Putamen (tissue), 1 donor: ENCODE measurements at places on chromosomes 11 and 22.

GRCh38 chr11:17169876-17170275 is 37.9 kb downstream of the PIK3C2A start:
- no peak for DNase-seq

DNA sequence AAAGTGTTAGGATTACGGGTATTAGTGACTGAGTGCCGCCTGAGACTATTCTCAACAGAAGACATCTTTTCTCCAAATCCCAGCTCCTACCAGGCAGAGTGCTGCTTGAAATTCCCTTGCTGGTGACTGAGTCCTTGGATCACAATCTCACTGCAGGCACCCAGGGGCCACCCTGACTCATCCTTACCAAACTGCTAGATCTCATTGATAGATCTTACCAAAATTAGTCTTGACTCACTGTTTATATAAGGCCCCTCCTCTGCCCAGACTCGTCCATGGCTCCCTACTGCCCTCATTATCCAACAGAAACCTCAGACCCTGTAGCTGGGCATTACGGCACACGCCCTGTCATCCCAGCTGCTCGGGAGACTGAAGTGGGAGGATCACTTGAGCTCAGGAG is 14.7 kb downstream of the TBC1D10A start:
- no peak for DNase-seq

DNA sequence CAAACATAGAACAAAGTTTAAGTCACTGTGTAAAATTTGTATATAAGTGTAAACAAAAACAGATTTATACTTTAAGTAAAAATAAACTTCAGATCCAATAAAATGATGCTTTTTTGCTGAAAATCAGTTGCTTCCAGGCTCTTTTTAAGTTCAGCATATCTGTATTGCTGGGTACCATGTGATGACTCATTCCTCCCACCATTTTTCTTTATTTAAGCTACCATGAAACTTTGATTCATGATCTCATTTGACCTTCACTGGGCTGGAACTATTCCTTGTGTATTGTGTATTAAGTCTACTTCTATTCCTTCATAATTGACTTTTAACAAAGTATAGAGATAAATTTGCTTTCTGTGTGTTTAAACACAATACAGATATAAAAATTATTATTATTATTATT is 46.3 kb upstream of the RRM1 start:
- peak; percentile 48 for DNase-seq

DNA sequence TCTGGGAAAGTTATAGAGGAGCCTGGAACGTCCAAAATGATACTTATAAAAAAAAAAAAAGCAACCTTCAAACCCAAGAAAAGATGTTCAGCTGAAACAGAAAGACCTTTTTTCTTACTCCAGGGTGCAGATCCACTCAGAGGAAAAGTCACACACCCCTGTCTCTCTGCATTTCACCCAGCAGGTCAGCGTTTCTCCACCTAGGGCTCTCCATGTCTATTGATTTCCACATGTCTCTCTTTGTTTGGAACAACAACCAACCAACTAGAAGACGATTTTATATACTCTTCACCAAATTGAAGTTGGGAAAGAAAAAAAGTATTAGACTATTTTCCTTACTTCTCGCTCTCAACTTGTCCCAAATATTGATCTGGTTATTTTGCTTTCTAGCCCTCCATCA is 42.2 kb upstream of the BLID start:
- DNase-seq = no peak
